ENCODE measurements at places on chromosomes 3 and 15. TPM values are rescaled to one million over a fixed set of nuclear protein-coding genes. Genes with fewer than 3 reads are reported as not detected.

FBXO45 gene
- total RNA-seq, result 7.0 TPM

P2RY14 gene
- total RNA-seq, result not detected

ESYT3 gene
- 0.09 TPM for total RNA-seq

AP3B2 gene
- not detected for total RNA-seq

POU1F1 gene
- total RNA-seq, result not detected

TMEM45A gene
- 30.5 TPM for total RNA-seq

ANAPC13 gene
- 152 TPM for total RNA-seq

CCR9 gene
- total RNA-seq, result not detected

GOLGA6D gene
- total RNA-seq, result not detected

EPHA6 gene
- total RNA-seq, result not detected

THPO gene
- not detected for total RNA-seq

CCDC39 gene
- total RNA-seq, result not detected

TMIE gene
- not detected for total RNA-seq

DUOX1 gene
- total RNA-seq, result 0.33 TPM

C3orf85 gene
- total RNA-seq, result not detected

CEMIP gene
- 47.5 TPM for total RNA-seq

IL17RE gene
- 0.59 TPM for total RNA-seq

CD86 gene
- total RNA-seq, result not detected

HTR3E gene
- not detected for total RNA-seq

GRK7 gene
- total RNA-seq, result not detected

CPNE4 gene
- total RNA-seq, result not detected

CA12 gene
- 17.7 TPM for total RNA-seq

ILDR1 gene
- total RNA-seq, result not detected

MAP6D1 gene
- total RNA-seq, result 2.9 TPM

CCDC13 gene
- not detected for total RNA-seq

DISP2 gene
- total RNA-seq, result 0.63 TPM

DNAH12 gene
- not detected for total RNA-seq

TTLL3 gene
- total RNA-seq, result 17.9 TPM

GRAMD2A gene
- not detected for total RNA-seq

ATP13A5 gene
- not detected for total RNA-seq

MEGF11 gene
- not detected for total RNA-seq

INKA1 gene
- total RNA-seq, result 3.8 TPM

PTX3 gene
- total RNA-seq, result 20.3 TPM

CYP1A1 gene
- not detected for total RNA-seq

GATA2 gene
- total RNA-seq, result 77.4 TPM

RCN2 gene
- total RNA-seq, result 88.0 TPM

GABRB3 gene
- total RNA-seq, result 3.6 TPM

CD96 gene
- total RNA-seq, result not detected

TMC3 gene
- not detected for total RNA-seq

PLSCR4 gene
- 9.5 TPM for total RNA-seq

FGD5 gene
- not detected for total RNA-seq

NR2E3 gene
- total RNA-seq, result not detected

MAN2A2 gene
- total RNA-seq, result 30.3 TPM

RTP1 gene
- total RNA-seq, result not detected

MEF2A gene
- 23.6 TPM for total RNA-seq

TEX55 gene
- not detected for total RNA-seq

NPAP1 gene
- total RNA-seq, result not detected
